Stimulated activated CD8-positive, alpha-beta memory T cell treated with anti-CD3 and anti-CD28 coated beads, Interleukin-15, amount 100 ng/mL, for 24 hours (primary cell): ENCODE measurements at places on chromosomes 2 and 18.

- DNase-seq: no peak
Observed at GRCh38 chr18:3799515-3799914, 349.5 kb downstream of the TGIF1 start.

GRCh38 chr2:181742922-181743722 lies 62.8 kb upstream of the NEUROD1 start:
- DNase-seq: no peak

DNA sequence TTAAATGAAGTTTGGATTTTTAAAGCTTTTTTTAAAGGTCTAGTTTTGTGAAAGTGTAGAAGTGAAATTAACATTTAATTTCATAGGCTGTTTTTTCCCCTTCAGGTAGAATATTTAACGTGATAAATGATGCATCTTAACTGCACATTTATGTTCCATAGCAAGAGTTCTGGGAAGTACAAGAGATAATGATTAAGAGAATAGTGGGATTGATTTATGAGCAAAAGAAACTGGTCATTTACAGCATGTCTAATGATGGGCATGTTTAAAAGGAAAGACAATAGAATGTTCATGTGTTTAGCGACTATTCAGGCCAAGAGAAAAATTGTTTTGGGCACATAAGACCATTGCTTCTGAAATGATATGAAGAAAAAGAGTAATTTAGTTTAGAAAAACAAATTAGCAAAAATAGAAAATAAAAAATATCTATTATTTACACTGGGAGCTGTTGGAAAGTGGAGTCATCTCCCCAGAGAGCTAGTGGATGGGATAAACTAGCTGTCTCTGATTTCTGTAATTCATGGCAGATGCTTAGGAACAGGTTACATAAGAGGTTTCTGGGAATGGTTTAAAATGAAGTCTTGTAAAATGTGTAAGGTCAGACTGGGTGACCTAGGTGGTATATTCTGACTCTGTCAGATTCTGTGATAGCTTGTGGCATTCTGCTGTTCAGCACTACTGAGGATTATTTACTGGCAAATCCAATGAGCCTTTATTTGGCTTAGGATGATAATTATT lies 60.7 kb downstream of the WDR7 start:
- DNase-seq: no peak

DNA sequence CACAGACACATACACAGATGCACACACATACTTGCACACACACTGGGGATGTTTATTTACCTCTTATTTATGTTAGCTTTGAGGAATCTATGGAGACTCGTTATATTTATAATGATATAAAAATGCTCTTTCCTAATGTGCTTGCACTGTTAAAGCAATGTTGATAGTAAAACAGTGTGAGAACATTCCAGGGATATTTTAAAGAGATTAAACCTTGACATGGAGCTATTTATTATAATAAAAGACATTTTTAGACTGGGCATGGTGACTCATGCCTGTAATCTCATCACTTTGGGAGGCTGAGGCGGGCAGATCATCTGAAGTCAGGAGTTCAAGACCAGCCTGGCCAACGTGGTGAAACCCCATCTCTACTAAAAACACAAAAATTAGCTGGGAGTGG lies 557.3 kb upstream of the ZNF804A start:
- no peak for DNase-seq

DNA sequence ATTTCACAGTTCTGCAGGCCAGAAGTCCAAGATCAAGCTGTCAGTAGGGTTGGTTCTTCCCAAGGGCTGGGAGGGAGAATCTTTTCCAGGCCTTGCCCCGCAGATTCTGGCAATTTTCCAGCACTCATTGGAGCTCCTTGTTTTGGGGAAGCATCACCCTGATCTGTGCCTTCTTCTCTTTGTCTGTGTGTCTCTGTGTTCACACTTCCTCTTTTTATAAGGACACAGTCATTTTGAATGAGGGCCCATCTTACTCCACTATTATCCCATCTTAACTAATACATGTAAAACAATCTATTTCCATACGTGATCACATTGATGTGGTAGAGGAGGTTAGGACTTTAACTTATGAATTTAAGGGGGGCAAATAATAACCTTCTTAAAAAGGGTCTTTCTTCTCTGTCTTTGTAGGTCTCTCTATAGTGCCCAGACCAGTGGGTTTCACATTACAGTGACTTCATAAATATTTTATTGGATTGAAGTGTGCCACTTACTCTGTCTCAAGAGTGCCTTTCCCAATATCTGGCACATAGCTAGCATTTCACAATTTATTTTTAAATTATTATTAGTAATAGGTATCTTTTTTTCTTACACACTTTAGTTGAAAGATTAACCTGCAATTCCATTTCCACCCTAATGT lies 68.9 kb upstream of the CBLN2 start:
- DNase-seq: no peak
